GM18507 (cell line): ENCODE measurements at places on chromosomes 1 and 21.

DNA sequence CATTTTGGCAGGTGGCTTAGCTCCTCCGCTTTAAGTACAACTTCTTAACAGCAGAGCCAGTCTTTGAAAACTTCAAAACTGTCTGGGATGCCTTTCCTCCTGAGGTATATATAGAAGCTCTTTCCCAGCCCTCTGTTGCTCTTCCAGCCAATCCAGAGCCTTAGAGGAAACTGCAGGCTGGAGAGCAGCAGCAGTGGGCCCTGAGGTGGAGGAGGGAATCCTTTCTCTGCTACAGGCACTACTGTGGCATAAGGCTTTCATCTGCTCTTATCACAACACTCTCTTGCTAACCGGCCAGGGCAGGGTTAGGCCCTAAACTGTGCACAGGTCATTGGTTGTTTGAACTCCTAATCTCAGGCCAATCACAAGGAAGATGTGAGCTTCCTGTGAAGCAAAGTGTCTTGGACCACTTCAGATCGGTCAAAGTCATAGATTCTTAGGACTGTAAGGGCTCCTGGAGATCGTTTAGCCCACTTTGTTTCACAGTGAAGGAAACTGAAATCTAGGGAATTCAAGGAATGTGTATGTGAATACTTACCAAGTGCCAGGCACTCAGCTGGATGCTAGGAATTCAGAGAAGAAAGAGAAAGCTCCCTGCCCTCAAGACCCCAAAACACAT lies at the start of gene RGS5:
Gene RGS5 (minus strand): TSS at position 84 of the 619 bp plus-strand sequence. CDS start 81 bp downstream, at position 3.
- DNase-seq = no peak

- DNase-seq = no peak
Measured at GRCh38 chr1:156026588-156026987, 5.8 kb upstream of the SSR2 start.

GRCh38 chr1:99784809-99785255 lies 18.4 kb upstream of the FRRS1 start:
- DNase-seq = no peak

GRCh38 chr1:96306809-96307560 lies 414.6 kb upstream of the PTBP2 start:
- no peak for DNase-seq

GRCh38 chr1:172238965-172239364 lies 181.5 kb upstream of the C1orf105 start:
- no peak for DNase-seq

- DNase-seq = no peak
Measured at GRCh38 chr1:154434346-154435085, 29.4 kb downstream of the IL6R start.

- no peak for DNase-seq
Measured at GRCh38 chr1:168842306-168842705, 113.3 kb upstream of the DPT start.

GRCh38 chr1:30538226-30538992 lies 185.0 kb downstream of the MATN1 start:
- no peak for DNase-seq

- no peak for DNase-seq
Measured at GRCh38 chr1:234600418-234601281, 9.3 kb downstream of the IRF2BP2 start.

DNA sequence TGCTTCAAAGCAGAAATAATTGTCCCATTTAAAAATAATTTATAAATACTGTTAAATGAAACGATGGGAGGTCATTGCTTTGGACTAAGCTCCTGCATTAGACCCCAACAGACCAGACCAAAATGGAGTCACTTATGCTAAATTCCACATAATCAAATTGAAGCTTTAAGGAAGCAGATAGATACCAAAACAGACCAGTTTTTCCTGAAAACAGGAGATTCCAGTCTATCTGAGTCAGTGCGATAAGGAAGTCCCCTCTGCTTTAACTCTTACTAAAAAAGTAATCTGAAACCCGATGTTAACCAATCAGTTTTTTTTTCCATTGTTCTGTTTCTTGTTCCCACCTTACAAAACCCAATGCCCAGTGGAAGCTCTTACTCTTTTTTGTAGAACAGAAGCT lies 16.2 kb upstream of the DNASE2B start:
- no peak for DNase-seq

DNA sequence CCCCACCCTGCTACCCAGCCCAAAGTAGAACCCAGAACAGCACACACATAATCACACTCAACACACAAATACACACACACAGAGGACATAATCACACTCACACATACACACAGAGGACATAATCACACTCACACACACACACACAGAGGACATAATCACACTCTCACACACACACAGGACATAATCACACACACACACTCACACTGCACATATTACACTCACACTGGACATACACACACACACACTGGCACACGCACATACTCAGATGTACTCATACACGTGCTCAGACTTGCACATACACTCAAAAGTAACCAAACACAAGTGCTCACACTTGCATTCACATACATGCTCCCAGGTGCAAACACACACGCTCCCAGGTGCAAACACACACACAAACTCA lies 54.3 kb upstream of the CAMK1G start:
- no peak for DNase-seq

- DNase-seq = no peak
Measured at GRCh38 chr1:196071447-196071846, 536.8 kb downstream of the KCNT2 start.

GRCh38 chr21:32909393-32909792 lies 116.3 kb upstream of the OLIG2 start:
- no peak for DNase-seq
